ENCODE measurements at places on chromosomes 1 and 21. TPM values are rescaled to one million over a fixed set of nuclear protein-coding genes. Genes with fewer than 3 reads are reported as not detected.

STXBP3 gene
- 26.1 TPM for polyA plus RNA-seq

DNA sequence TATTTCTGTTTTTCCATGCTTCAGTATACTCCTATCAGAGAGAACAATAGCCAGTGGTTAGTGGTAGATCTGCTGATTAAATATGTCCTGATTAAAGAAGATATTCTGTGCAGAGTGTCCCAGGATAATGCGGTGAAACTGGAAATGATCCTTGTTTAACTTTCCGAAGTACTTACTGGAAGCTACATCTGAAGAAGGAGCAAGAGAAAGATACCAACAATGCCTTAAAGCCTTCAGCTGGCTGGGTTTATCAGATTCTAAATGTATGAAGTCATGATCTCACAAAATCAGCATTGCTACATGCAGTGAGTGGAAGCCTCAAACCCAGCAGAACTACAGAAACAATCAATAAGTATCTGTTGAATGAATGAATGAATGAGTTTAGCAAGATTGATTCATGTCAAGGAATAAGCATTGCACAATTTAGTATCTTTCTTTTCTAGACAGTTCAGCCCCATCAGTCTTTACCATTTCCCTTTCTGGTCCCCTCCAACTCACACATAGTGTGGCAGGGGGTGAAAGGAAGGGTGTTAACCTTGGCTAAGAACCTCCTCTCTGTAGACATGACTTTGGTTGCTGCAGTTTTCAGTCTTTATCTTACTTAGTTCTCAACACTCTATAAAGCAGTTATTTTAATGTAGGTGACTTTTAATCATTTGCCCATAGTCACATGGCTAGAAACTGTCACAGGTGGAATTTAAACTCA is 24.7 kb upstream of the DNASE2B start:
- DNase-seq, result peak; percentile 28

DNA sequence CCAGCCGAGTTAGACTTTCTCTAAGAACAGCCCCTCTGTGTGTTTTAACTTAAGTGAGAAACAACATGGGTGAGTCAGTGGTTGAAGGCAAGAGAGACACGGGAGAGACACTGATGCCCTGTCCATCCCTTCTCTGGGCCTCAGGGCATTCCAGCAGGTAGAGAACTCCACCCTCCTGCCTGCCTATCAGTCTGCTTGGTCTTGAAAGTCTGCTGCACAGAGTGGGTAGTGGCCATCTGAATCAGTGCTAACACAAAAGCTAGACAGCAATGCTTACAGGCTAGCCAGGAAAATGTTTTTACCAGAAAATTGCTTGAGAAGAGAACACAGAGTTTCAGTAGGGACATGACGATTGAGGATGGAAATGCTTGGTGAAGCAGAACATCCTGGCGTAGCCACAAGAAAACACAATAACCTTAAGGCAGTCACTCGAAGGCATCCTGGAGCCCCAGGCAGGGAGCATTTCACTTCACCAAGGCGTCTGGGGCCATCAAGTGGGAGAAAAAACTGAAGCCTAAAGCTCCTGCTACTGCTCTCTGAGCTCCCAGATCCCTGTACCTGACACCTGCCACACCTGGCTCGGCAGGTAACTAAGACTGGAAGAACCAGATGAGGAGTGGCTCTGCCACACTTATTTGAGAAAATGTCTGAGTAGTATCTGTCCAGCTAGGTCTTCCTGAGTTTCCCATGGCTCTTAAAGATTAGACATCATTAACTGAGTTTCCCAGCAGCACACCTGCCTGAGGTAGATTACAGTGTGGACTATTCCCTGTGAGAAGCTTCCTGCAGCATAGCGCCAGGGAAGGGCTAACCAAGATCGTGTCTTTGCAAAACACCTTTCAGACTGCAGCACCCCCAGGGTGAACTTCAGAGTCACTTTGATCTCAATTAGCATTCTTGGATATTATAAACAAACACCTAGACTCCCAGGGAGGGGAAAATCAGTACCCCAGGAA is 18.1 kb upstream of the LBR start:
- peak; percentile 52 for DNase-seq

- DNase-seq, result no peak
Observed at GRCh38 chr1:191699343-191699742, 458.9 kb upstream of the RGS18 start.

GRCh38 chr1:177585302-177586220 is 384.3 kb downstream of the SEC16B start:
- peak; percentile 3 for DNase-seq

MECR gene
- 20.3 TPM for polyA plus RNA-seq

DNA sequence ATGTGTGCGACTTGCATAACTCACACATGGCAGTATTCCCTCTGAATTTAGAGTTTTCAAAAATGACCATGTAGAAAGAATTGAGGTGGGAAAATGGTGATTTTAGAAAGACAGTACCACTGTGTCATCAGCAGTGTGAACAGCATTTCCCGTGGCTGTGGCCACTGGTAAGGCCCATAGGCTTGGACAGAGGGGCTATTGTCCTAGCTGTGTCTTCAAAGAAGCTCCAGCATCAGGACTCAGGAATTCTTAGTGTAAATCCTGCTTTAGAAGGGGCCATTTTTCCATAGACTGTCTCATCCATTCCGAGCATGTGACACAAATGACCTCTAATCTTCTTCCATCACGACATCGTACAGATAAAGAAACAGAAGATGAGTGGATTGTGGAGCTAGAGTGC is 119.3 kb upstream of the BACE2 start:
- DNase-seq, result no peak

Measured in muscle of leg (tissue), 16 donors.